Activated CD4-positive, alpha-beta memory T cell treated with anti-CD3 and anti-CD28 coated beads for 36 hours (primary cell): ENCODE measurements at places on chromosomes 2 and 18. TPM values are rescaled to one million over a fixed set of nuclear protein-coding genes. Genes with fewer than 3 reads are reported as not detected.

- no peak for DNase-seq
- H3K4me3 ChIP-seq: no peak overlapping the region
- no peak overlapping the region for H3K27ac ChIP-seq
- no peaks in the 10 kb centered on the region for H3K27me3 ChIP-seq
Observed at GRCh38 chr2:56713978-56714377, 530.2 kb downstream of the CCDC85A start.

DNA sequence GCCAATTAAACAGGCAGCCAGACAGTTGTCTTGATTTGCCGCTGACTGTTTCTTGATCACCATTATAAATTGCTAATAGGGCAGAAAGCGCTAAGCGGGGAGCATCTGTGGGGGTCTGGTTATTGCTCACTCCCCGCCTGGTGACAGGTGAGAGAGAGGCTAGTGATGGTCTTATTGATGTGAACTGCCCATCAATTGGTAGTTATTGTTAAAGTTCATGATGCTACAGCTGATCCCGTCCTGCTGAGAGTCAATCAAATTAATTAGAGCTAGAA, 148.5 kb downstream of the LNPK start:
- H3K36me3 ChIP-seq: no peaks in the 10 kb centered on the region
- no peak overlapping the region for H3K4me3 ChIP-seq
- no peak overlapping the region for H3K27ac ChIP-seq
- no peak for DNase-seq

- no peak for DNase-seq
- no peaks in the 10 kb centered on the region for H3K4me1 ChIP-seq
- no peaks in the 10 kb centered on the region for H3K36me3 ChIP-seq
Observed at GRCh38 chr18:2089396-2089795, 481.9 kb downstream of the METTL4 start.

Gene GLI2
- total RNA-seq: not detected

DNA sequence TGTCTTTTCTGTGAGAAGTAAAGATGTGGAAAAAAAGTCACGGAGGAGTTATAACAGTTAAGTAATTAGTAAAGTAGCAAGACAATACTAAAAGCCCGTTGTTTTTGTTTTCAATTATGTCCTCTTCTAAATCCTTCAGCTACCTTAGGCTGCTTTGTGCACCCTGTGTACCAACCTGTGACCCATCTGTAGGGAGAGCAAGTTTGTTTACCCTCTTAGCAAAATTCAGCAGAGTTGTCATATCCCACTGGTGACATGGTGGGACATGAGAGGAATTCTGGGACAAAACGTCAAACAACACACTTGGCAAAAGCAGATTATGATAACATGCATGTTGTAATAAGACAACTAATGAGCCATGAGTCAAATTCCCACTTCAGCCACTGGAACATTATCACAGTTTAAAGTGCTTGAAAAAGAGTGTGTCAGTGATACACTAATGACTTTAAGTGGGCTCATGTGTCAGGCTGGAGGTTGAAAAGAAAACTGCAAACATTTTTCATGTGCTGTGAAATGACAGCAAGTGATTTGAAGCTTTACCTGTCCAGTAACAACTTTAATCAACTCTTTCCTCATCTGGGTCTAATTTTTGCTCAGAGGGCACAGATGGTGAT, 392.8 kb upstream of the ACVR2A start:
- DNase-seq: no peak
- H3K36me3 ChIP-seq: no peaks in the 10 kb centered on the region
- H3K4me3 ChIP-seq: no peak overlapping the region
- H3K4me1 ChIP-seq: peaks cover 22% of the 10 kb centered on the region
- no peak overlapping the region for H3K27ac ChIP-seq

GRCh38 chr18:42544901-42545300, 570.6 kb downstream of the RIT2 start:
- no peak overlapping the region for H3K4me3 ChIP-seq
- no peaks in the 10 kb centered on the region for H3K36me3 ChIP-seq
- H3K27ac ChIP-seq: no peak overlapping the region
- H3K4me1 ChIP-seq: no peaks in the 10 kb centered on the region

Gene GKN2
- not detected for total RNA-seq

DNA sequence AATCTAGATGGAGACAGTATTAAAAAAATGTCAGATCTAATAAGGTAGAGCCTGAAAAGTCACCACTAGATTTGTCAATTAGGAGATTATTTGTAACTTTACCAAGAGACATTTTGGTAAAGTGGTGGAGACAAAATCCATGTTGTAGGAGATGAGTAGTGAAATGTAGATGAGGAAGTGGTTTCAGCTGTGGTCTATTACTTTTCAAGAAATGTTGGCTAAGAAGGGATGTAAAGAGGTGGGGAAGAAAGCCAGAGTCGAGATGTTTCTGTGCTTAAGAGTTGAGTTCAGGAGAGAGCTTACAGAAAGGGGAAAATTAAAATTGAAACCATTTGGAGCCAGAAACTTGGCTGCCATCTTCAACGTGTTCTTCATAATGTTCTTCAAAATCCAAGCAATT, 22.2 kb downstream of the ACVR2A start:
- H3K27me3 ChIP-seq: no peaks in the 10 kb centered on the region
- no peak for DNase-seq
- no peak overlapping the region for H3K27ac ChIP-seq
- H3K4me1 ChIP-seq: peaks cover 32% of the 10 kb centered on the region

Gene ERICH2
- not detected for total RNA-seq

DNA sequence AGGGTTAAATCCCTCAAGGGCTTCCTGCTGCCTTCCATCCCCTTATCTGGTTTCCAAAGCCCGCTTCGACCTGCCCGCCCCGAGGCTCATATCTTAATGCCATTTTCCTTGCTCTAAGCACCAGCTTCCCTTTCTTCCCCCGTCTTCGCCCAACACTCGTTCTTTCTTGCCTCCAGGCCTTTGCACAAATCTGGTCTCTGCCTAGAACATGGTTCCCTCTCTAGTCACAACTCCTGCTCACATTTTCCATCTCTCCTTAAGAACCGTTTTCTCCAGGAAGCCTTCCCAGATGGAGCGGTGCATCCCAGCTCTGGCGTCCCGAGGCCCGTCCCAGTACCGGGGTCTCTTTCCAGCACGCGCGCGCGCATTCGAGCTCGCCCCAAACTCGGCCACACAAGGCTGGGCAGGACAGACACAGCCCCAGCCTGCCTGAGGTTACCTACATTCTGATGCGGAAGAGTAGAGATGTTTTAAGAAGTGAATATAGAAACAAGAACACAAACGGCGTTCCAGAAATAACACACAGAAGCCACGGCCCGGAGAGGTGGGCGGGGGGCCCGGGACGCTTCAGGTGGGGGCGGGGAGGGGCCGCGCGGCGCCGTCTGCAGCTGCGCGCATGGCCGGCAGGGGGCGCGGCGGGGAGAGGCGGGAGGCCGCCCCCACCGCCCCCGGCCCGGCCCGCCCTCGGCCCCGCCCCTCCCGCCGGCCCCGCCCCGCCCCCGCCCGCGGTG, at the start of gene DGKD:
Gene DGKD, plus strand, starts transcription at position 726 of the 731 bp plus-strand sequence. CDS start 25 bp downstream, outside the sequence.
- no peaks in the 10 kb centered on the region for H3K27me3 ChIP-seq
- peak; percentile 84 for DNase-seq
- peaks cover 57% of the 10 kb centered on the region for H3K4me1 ChIP-seq
- H3K4me3 ChIP-seq: peak within 1 kb of the TSS; percentile 83
- peak within 1 kb of the TSS; percentile 80 for H3K27ac ChIP-seq
- peaks cover 5% of the 10 kb centered on the region for H3K36me3 ChIP-seq

DNA sequence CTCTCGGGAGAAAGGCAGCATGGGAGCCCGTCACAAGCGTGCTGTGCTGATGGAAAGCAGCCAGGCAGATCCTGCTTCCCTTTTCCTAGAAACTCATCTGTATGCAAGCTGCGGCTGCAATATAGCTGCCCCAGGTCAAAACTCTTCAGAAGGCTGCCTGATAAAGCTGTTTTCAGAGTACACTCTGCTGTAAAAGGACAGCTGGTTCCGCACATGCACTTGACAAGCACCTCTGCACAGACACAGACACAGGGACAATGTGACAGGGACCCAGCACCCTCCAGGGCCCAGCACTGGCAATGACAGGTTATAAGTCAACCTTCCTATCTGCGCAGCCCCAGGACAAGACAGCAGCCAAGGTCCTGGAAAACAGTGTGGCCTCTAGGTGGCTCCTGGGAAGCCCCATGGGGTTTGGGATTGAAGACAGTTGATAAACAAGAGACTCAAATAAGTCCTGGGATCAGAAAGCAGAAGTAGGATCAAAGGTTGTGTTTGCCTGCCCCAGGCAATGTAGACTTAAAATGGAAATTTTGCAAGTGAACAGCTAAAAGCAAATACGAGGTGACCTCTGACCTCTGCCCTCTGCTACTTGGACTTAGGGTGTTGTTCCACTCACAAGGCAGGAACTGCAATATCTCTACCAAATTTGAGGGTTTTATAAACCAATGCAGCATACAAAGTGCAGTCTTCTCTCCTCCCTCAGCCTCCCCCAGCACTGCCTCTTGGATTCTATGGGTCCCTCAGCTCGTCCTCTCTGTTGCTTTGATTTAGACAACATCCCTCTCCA, 16.9 kb downstream of the SLC66A2 start:
- DNase-seq: no peak
- H3K4me3 ChIP-seq: no peak overlapping the region
- H3K36me3 ChIP-seq: peaks cover 86% of the 10 kb centered on the region
- H3K27me3 ChIP-seq: no peaks in the 10 kb centered on the region
- H3K4me1 ChIP-seq: no peaks in the 10 kb centered on the region

DNA sequence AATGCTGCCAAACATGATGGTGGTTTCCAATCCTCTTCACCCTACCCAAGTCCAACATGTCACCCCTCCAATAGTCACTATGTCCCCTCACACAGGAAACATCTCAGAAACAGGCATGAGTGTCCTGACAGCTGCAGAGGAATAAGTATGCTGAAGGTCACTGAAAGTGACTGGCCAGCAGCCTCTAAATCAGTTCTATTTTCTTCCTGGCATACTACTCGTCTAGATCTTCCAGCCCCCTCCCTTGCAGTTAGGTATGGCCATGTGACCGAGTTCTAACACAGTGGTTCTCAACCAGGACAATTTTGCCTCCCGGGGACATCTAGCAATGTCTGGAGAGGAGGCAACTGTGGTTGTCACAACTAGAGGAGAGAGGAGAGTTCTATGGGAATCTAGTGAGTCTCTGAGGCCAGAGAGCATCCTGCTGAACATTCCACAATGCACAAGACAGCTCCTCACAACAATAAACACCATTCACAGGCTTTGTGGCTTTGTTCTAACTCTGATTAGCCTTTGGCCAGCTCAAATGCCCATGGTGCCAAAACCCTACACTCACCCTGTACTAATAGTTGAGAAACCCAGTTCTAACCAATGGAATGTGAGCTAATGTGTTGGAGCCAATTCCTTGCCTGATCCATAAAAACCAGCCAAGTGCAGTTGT, 12.6 kb upstream of the ID2 start:
- DNase-seq: no peak
- H3K27me3 ChIP-seq: peaks cover 11% of the 10 kb centered on the region
- H3K27ac ChIP-seq: no peak overlapping the region
- H3K4me3 ChIP-seq: no peak overlapping the region
- no peaks in the 10 kb centered on the region for H3K4me1 ChIP-seq

Gene CYS1
- not detected for total RNA-seq

DNA sequence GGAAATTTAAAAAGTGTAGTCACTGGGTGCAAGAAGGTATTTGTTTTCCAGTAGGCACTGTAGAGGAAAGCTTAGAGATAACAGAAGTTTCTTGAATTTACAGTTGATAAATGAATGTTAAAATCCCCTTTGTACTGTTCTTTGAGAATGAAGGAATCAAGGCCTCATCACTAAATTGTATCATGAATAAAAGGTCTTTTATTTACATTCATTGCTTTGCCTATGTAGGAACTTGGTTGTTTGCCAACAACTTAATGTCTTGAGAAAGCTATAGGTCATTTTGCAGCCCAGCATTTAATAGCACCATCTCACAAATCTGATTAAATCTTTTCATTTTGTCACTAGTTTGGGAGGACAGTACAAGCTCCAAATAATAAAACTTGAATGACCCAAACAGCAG, 213.9 kb upstream of the ITGA4 start:
- H3K4me3 ChIP-seq: no peak overlapping the region
- peaks cover 2% of the 10 kb centered on the region for H3K36me3 ChIP-seq
- no peak overlapping the region for H3K27ac ChIP-seq
- no peak for DNase-seq

Gene FAP
- total RNA-seq: not detected

GRCh38 chr2:74850496-74851190, 16.7 kb downstream of the HK2 start:
- no peak overlapping the region for H3K4me3 ChIP-seq
- H3K27me3 ChIP-seq: no peaks in the 10 kb centered on the region
- peaks cover 62% of the 10 kb centered on the region for H3K4me1 ChIP-seq
- H3K27ac ChIP-seq: peak overlapping the region; percentile 31

DNA sequence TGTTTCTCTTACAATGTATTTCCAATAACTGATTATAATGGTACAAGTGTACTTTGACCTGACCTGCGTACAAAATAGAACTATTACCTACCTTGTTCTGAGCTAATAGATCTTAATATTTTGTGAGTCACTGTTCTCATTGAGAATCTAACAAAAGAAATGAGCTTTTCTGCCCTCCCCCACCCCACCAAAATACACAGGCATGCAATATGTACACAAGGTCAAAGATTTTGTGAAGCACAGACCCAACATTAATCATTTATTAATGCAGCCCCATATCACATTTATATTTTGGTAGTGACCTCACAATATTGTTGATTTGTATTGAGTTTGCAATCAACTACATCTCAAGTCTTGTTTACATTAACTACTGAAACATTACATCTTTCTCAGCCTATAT, 86.5 kb downstream of the CDH20 start:
- no peak for DNase-seq
- no peaks in the 10 kb centered on the region for H3K36me3 ChIP-seq
- no peaks in the 10 kb centered on the region for H3K27me3 ChIP-seq
- H3K4me1 ChIP-seq: no peaks in the 10 kb centered on the region

- no peaks in the 10 kb centered on the region for H3K36me3 ChIP-seq
- peak overlapping the region; percentile 32 for H3K4me3 ChIP-seq
- no peak for DNase-seq
- H3K27ac ChIP-seq: no peak overlapping the region
Observed at GRCh38 chr2:212539072-212539880, 674 bp upstream of the ERBB4 start.

DNA sequence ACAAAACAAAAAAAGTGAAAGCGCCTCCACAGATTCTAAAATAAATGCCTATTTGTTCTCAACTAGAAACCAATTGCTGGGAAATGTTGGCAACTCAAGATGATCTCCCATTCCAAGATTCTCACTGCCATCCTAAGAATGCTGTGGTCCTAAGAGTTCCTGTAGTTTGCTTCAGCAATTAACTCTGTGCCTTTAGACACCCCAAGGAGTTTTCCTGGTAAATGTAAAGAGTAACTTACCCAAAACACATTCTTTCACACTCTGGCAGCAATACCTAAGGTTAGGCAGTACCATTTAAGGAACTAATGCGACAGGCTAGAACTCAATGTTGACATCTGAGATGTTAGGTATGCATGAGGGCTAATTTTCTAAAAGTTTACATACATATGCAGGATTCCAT, 58.8 kb upstream of the TANK start:
- peaks cover 12% of the 10 kb centered on the region for H3K4me1 ChIP-seq
- H3K36me3 ChIP-seq: no peaks in the 10 kb centered on the region
- no peak for DNase-seq
- no peak overlapping the region for H3K4me3 ChIP-seq
- no peaks in the 10 kb centered on the region for H3K27me3 ChIP-seq
- H3K27ac ChIP-seq: no peak overlapping the region

Gene PAX8
- total RNA-seq: 2.6 TPM
